GM12878 (cell line): ENCODE measurements at places on chromosomes 2 and 18.

GRCh38 chr18:732371-732770 is 19.9 kb upstream of the ENOSF1 start:
- DNase-seq, result no peak

DNA sequence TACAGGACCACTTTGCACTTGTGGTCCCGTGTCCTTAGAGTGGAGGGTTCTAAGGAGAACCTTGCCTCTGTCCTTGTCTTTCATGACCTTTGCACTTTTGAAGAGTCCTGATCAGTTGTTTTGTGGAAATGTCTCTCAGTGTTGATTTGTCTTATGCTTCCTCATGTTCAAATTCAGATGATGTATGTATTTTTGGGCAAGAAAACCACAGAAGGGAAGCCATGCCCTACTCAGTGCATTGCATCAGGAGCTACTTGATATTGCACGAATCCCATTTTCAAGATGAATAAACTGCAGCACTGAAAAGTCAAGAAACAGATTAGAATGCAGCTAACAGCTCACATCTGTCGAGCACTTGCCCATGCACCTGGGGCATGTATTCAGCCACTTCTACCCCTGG is 152.2 kb downstream of the INHBB start:
- no peak for DNase-seq

- DNase-seq, result no peak
Observed at GRCh38 chr2:47429795-47430194, 26.8 kb downstream of the MSH2 start.

GRCh38 chr2:135226961-135227360 is 174.9 kb downstream of the RAB3GAP1 start:
- DNase-seq, result no peak

DNA sequence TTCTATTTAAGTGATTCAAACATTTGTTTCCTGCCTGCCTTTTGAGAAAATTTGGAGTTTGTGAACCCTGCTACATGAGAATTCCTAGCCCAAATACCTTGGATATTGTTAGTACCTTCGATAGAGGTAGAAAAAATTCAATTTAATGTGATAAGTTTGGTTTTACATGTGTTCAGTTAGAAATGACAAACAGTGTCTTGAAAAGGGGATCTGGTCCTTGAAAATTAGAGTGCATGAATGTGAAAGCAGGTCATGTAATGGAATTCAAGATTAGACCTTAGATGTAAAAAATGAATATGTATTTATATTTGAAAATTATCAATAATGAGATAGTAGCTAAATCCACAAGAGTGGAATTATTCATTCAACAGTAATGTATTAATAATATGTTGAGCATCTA is 70.5 kb downstream of the PIK3C3 start:
- no peak for DNase-seq

GRCh38 chr2:44715671-44716081 is 225.8 kb upstream of the SIX3 start:
- no peak for DNase-seq

GRCh38 chr2:16250886-16251285 is 310.5 kb downstream of the MYCN start:
- no peak for DNase-seq

DNA sequence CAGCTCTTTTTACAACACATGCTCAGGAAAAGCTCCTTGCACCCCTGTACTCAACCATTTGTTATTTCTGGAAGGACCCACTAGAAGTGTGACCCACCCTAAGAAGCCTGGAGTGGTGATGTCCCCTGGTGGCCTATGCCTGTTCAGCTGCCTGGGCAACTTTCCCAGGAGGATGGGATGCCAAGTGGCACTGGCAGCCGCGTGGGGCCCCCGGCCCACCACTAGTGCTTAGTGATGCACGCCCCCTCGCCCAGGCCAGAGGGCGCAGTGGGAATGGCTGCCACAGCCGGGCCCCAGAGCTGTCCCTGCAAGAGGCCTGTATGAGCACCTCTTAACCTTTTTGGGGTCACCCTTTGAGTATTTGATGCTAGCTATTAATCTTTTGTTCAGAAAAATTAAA is 18.1 kb downstream of the IMPA2 start:
- DNase-seq, result no peak

DNA sequence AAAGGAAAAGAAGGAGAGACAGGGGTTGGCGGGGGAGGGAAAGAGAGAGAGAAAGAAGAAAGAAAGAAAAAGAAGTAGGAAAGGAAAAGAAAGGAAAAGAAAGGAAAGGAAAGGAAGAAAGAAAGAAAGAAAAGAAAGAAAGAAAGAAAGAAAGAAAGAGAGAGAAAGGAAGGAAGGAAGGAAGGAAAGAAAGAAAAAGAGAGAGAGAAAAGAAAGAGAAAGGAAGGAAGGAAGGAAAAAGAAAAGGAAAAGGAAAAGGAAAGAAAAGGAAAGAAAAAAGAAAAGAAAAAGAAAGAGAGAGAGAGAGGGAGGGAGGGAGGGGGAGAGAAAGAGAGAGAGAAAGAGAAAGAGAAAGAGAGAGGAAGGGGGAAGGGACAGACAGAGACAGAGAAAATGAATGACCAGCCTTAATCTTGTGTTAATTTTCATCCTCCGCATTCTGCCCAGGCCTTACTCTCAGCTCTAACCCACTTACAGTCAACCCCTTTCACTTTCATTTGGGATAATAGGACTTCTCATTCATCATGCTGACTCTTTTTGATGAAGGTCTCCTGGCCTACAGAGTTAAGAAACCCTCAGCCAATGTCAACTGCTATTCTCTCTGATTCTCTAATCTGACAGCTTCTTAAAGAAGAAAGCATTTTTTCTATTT is 207.3 kb downstream of the SUCLG1 start:
- no peak for DNase-seq

DNA sequence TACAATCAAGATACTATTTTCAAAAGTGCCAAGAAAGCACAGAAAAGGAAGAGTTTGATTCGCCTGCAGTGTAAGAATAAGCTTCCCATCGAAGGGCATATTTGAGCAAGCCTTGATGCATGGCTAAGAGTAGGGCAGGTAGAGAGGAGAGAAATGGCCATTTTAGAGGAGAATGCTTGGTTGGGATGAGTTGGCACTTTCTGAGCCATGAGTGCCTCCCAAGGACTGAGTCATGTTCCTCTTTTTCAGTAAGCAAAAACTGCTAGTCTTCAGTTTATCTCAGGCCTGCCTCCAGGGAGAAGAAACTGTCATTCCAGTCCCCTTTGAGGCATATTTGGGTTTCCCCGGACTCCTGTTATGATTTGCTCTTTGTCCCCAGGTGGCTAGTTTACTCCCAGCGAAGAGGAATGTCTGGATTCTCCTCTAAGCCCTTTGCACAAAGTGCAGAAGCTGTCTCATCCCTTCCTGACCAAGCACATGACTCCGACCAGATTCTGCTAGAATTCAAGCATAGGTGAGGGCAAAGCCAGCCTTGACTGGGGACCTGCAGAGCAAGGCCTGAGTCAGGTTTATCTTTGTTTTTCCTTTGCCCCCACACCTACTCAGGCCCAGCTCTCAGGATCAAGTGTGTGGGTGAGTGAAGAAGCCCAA is 115.2 kb downstream of the TTC32 start:
- DNase-seq, result no peak

- DNase-seq, result no peak
Observed at GRCh38 chr2:107414376-107414775, 412.3 kb upstream of the RGPD4 start.

GRCh38 chr2:211407076-211407475 is 850.7 kb downstream of the CPS1 start:
- no peak for DNase-seq

DNA sequence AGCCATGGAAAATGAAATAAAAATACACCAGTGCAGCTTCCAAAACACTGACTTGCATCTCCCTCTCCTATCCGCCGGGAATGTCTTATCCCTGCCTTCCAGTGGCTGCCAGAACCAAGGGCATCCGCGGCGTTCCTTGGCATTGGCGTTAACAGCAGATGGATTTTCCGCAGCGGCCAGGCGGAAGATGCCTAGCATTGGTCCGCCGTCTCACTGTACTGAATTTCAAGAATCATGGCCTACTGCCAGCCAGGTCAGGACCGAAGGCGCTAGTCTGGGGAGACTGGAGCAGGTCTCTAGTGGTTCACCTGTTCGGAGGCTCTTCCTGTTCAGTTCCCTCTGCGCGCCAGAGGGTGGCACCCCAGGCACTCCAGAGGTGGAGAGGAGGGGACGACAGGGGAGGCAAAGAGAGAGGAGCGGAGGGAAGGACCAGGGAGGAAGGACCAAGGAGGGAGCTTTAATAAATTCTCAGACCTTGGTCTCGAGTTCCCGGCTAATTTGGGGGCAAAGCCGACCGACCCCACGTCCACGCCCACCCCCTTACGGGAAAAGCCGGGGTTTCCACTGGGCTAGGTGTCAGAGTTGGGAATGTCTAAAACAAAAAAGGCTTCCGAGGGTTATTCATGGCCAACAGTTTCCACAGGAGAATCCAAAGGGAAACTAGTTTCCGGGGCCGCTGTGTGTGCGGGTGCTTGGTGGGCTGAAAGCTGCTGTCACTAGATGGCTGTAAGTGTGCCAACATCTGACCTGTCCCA is 3.7 kb upstream of the BCL2L11 start:
- peak; percentile 46 for DNase-seq
